ENCODE measurements at places on chromosomes 1 and 21.

DNA sequence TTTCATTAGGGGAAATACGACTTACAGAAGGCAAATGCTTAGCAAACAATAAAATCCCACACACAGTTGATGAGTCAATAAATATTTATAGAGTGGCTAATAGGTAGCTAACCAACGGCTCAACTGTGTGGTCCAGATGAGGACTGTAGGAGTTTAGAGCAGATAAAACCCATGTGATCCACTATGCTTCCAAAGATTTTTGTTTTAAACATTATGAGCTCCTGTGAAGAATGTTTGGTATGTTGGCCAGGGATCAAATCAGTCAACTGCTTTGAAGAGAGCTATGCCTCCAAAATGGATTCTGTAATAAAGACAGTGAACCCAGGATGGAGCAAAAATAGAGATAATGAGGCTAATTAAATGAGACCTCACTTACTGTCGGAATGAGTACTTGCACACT lies 72.3 kb upstream of the COL11A1 start:
- H3K27me3 ChIP-seq = no peaks in the 10 kb centered on the region
- no peaks in the 10 kb centered on the region for H3K4me1 ChIP-seq
- H3K36me3 ChIP-seq = no peaks in the 10 kb centered on the region
- no peak for DNase-seq

DNA sequence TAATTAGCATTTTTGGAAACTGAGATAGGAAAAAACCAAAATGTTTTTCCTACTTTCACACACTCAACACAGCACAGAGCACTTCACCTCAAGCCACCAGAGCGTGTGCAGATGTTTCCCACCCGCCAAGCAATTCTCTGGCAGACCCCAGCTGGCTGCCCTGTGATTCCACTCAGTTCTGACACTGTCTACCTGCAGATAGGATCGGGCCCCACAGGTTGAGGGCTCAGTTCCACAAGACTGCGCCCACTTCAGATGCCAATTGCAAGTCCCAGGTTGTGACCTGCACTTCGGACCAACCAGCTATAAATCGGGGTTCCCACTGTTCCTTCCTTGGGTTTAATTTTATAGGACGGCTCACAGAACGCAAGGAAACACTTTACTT lies 9.9 kb downstream of the KIAA1614 start:
- no peaks in the 10 kb centered on the region for H3K27me3 ChIP-seq
- no peak overlapping the region for H3K27ac ChIP-seq
- no peaks in the 10 kb centered on the region for H3K36me3 ChIP-seq
- no peak for DNase-seq
- no peak overlapping the region for H3K4me3 ChIP-seq

DNA sequence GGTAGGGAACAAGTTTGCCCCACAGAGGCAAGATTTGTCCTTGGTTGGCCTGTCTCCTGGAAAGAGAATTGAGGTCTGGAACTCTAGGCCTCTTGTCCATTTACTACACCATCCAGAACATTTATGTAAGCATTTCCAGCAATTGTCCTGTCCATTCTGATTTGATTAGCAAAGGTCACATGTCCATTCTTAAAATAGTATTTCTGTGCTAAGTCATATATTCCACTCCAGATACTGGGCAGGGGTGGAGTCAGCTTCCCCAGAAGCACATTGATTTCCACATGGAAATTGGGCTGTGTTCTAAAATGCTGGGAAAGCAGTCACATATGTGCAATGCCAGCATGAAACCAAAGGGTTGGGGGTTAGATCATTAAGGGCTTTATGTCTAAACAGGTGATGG lies 21.5 kb upstream of the FMN2 start:
- no peaks in the 10 kb centered on the region for H3K27me3 ChIP-seq
- DNase-seq = no peak
- no peaks in the 10 kb centered on the region for H3K36me3 ChIP-seq
- no peak overlapping the region for H3K4me3 ChIP-seq
- H3K27ac ChIP-seq = no peak overlapping the region

DNA sequence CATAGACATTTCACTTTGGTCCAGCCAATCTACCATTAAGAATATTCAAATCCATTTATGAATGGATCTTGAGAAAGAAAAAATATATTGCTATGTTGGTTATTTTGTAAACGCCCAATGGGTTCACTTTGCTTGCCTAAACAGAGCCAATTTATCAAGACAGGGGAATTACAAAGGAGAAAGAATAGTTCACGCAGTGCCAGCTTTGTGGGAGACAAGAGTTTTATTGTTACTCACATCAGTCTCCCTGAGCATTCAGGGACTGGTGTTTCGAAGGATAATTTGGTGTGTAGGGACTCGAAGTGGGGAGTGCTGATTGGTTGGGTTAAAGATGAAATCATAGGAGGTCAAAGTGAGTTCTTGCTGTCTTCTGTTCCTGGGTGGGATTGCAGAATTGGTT lies 135.3 kb downstream of the GABPA start:
- H3K4me1 ChIP-seq = no peaks in the 10 kb centered on the region
- H3K27ac ChIP-seq = no peak overlapping the region
- no peak for DNase-seq

Measured in vagina (tissue), 2 donors.